ENCODE measurements at places on chromosomes 5 and 9.

DNA sequence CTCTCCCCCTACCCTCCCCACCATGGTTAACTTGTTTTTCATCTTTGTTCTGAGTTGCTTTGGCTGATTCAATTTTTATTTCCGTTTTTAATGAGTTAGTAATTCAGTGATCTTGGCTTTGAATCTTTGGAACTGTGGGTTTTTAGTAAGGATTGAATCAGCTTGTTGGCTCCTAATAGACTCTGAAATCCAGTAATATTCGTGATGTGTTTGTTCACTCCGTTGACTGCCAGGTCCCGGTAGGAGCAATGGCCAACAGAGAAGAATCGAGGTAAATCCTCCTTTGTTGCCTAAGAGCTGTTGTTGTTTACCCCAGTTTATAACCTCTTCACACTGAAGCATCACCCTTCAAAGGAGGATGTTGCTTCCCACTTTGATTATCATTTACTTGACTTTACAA lies 92.7 kb downstream of the PCSK1 start:
- DNase-seq: no peak

- DNase-seq: no peak
These were observed 9.4 kb downstream of the ERAP2 start for GRCh38 chr5:96885518-96886338.

GRCh38 chr9:125183054-125183453 lies 6.5 kb downstream of the PPP6C start:
- DNase-seq: no peak

DNA sequence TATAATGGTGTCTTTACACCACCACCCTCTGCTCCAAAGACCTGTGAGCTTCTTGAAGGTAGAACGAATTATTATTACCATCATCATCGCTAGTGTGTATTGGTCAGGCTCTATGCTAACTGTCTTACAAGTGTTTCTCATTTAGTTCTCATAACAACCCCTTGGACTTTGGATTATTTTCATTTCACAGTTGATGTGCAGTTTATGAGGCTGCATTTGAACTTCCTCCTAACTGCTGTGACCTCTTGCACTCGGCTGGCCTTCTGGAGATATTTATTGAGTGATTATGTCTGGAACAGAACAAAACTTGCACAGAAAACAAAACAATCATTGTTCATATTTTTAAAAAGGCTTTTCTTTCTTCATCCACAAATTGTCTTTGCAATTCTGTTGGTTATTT lies 306.3 kb upstream of the SGCD start:
- no peak for DNase-seq

DNA sequence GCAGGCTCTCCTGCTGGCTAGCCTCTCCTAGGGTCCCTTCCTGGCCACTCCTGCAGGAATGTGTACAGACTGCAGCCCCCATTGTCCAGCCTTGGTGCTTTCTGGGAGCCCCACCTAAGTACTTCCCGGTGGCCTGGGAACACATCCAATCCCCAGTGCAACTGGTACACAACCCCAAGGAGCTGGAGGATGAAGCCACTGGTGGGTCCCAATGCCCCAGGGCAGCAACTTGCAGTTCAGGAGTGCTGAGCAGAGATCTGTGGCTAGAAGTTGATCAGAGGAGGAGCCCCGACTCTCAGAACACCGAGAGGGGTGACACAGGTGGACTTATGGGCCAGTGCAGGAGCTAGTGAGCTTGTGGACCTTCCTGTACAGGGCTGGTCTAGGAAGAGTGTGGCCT lies 1093.7 kb upstream of the ACO1 start:
- DNase-seq: no peak

- DNase-seq: no peak
These were observed 473.2 kb downstream of the ENC1 start for GRCh38 chr5:74167206-74167929.
